ENCODE measurements at places on chromosomes 2 and 18.

- no peak for DNase-seq
These were observed 192.2 kb upstream of the LRRTM1 start for GRCh38 chr2:80496775-80497174.

DNA sequence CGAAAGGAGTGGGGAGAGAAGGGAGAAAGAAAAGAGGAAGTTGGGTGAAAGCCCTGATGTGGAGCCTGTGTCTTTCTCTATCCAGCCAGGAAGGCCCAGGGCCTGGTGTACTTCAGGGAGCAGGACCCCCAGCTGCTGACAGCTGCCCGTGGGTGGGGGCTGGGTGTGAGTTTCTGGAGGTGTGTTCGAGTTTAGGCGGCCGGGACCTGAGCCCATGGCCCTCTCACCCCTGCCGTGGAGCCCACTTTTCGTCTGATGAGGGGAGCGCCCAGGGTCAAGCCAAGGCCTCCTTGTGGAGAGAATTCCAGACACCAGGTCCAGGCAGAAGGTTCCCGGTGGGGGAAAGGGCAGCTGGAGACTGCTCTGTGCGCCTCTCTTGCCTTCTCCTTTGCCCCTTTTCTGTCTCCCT, 2.2 kb downstream of the SIX3 start:
- no peak for DNase-seq

GRCh38 chr2:1639086-1639858, 105.0 kb downstream of the PXDN start:
- DNase-seq = no peak

DNA sequence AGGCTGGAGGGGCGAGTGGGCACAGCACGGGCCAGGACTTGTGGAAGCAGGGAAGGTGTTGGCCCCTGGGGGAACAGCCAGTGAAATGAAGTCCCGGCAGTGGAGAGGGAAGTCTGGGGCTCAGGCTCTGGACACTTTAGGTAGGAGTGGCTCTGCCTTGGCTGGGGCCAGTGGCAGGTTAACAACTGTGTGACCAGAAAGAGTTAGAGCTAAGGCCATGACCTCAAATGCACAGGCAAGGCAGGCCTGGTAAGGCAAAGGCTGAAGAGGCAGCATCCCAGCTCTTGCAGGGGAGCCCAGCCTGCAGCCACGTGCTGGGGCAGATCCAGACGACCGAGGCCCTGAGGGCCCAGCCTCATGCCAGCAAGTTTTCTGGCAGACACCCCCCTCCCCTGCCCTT, 21.5 kb downstream of the PCARE start:
- no peak for DNase-seq

- no peak for DNase-seq
These were observed 496.4 kb downstream of the TXNL1 start for GRCh38 chr18:56142001-56142400.

- no peak for DNase-seq
These were observed 117.1 kb downstream of the KCNS3 start for GRCh38 chr2:17995593-17995992.

Data from GM18507 (cell line).